Stimulated activated CD8-positive, alpha-beta memory T cell treated with anti-CD3 and anti-CD28 coated beads, Interleukin-4, amount 100 ng/mL, for 4 hours (primary cell): ENCODE measurements at places on chromosomes 6 and 20.

DNA sequence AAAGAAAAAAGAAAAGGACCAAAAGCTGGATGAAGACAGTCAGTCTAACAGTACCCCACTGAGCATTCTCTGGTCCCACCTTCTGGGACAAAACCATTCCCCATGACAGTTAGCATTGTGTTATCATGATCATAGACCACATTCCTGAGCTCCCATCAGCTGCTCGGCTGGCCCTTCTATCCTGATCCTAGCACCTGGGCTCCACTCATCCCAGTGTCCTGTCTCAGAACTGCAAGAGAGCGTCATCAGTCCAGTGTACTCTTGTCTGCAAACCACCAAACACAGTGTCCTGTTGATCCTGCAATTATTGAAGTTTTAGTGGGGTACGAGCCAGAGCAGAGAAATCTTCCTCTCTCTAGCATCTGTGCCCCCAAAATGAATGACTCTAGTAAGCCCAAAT is 16.0 kb upstream of the TAAR1 start:
- DNase-seq, result no peak

DNA sequence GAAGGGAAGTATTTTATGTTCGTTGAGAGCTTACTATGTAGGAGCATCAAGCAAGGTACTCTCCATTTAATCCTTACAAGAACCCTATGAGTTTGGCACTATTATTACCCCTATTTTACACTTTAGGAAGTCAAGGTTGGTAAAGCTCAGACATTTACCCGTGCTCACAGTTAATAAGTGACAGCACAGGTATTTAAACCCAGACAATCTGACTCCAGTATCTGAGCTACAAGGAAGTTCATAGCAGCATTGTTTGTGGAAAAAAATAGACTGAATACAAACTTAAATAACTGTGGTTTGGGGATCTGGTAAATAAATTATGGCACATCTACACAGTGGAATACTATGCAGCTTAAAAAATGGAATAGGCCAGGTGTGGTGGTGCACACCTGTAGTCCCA is 21.2 kb upstream of the GMNN start:
- no peak for DNase-seq

GRCh38 chr20:63122626-63123025 is 93.3 kb downstream of the YTHDF1 start:
- no peak for DNase-seq

- DNase-seq, result no peak
Observed at GRCh38 chr20:24747010-24747712, 201.9 kb upstream of the CST7 start.
